MCF 10A (cell line): ENCODE measurements at places on chromosomes 11 and 22.

- no peak overlapping the region for H3K27ac ChIP-seq
- H3K4me3 ChIP-seq, result no peak overlapping the region
- H3K36me3 ChIP-seq, result no peaks in the 10 kb centered on the region
- H3K4me1 ChIP-seq, result no peaks in the 10 kb centered on the region
- no peaks in the 10 kb centered on the region for H3K27me3 ChIP-seq
Measured at GRCh38 chr11:115699733-115700132, 195.5 kb upstream of the CADM1 start.

DNA sequence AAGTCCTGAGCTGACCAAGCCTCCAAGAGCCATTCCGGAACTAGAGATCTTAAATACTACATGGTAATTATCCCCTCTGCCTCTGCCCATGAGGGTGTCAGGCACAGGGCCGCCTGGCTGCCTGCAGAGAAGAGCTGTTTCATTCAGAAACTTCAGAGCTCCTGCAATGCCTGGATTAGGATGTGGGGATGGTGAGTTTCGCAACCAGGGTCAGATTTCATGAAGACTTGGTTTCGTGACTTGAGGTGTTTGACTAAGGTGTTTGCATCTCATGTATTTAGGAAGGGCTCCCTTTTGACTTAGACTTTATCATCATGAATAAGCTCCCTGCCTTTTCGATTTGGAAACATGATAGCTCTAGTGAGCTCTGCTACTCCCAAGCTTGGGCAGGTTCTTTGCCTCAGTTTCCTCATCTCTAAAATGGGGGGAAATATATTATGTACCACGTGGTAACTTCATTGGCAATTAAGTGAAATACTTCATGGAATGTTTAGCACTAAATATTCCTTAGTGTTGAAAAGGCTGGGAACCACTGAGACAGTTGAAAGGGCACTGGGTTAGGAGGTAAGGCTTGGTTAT lies 9.1 kb downstream of the TIMP3 start:
- H3K36me3 ChIP-seq, result peaks cover 4% of the 10 kb centered on the region
- no peak overlapping the region for H3K27ac ChIP-seq
- no peaks in the 10 kb centered on the region for H3K27me3 ChIP-seq
- DNase-seq, result peak; percentile 85

DNA sequence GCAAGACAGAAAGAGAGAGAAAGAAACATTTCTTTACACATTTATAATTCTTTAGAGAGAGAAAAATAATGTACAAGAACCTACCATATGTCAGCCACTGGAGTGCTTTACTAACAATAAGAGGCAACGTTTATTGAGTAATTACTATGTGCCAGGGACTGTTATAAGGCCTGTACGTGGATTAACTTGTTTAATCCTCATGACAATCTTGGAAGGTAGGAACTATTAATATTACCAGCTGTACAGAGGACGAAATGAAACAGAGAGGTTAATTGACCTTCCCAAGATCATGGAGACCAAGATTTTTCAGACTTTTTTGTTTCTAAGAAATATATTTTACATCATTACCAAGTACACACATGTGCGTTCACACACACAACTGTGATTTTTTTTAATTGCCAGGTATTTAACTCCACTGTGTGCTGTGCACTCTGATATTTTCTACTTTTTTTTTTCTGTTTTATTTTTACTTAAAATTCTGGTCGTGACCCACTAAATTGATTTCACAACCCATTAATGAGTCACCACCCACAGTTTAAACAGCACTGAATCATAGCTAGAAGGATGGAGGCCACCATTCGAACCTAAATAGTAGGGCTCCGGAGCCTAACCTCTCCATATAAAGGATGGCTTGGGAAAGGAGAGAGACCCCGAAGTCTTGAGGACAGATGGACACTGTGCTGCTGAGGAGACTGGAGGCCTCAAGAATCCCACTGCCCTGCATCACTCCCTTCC lies 21.4 kb downstream of the CREB3L1 start:
- H3K4me1 ChIP-seq, result peaks cover 10% of the 10 kb centered on the region
- DNase-seq, result peak; percentile 84
- no peaks in the 10 kb centered on the region for H3K36me3 ChIP-seq
- H3K4me3 ChIP-seq, result no peak overlapping the region

GRCh38 chr11:30579415-30580175 lies 6.6 kb downstream of the MPPED2 start:
- no peak for DNase-seq
- no peak overlapping the region for H3K27ac ChIP-seq
- no peaks in the 10 kb centered on the region for H3K4me1 ChIP-seq
- H3K4me3 ChIP-seq, result no peak overlapping the region
- H3K27me3 ChIP-seq, result peaks cover 95% of the 10 kb centered on the region

GRCh38 chr11:115168686-115169085 lies 335.5 kb downstream of the CADM1 start:
- H3K36me3 ChIP-seq, result no peaks in the 10 kb centered on the region
- H3K27ac ChIP-seq, result no peak overlapping the region
- no peaks in the 10 kb centered on the region for H3K27me3 ChIP-seq
- peaks cover 18% of the 10 kb centered on the region for H3K4me1 ChIP-seq

GRCh38 chr11:4881860-4882500 lies at the start of gene OR51T1:
Gene OR51T1 (plus strand): TSS chr11:4881900. CDS start chr11:4881900, 0 bp downstream.
- no peak within 1 kb of the TSS for H3K4me3 ChIP-seq
- H3K36me3 ChIP-seq, result no peaks in the 10 kb centered on the region
- H3K27me3 ChIP-seq, result peaks cover 46% of the 10 kb centered on the region
- H3K27ac ChIP-seq, result no peak within 1 kb of the TSS
- no peaks in the 10 kb centered on the region for H3K4me1 ChIP-seq

- H3K4me3 ChIP-seq, result no peak overlapping the region
- no peaks in the 10 kb centered on the region for H3K4me1 ChIP-seq
- no peak overlapping the region for H3K27ac ChIP-seq
Measured at GRCh38 chr11:38256436-38256835, 1658.4 kb upstream of the RAG2 start.

DNA sequence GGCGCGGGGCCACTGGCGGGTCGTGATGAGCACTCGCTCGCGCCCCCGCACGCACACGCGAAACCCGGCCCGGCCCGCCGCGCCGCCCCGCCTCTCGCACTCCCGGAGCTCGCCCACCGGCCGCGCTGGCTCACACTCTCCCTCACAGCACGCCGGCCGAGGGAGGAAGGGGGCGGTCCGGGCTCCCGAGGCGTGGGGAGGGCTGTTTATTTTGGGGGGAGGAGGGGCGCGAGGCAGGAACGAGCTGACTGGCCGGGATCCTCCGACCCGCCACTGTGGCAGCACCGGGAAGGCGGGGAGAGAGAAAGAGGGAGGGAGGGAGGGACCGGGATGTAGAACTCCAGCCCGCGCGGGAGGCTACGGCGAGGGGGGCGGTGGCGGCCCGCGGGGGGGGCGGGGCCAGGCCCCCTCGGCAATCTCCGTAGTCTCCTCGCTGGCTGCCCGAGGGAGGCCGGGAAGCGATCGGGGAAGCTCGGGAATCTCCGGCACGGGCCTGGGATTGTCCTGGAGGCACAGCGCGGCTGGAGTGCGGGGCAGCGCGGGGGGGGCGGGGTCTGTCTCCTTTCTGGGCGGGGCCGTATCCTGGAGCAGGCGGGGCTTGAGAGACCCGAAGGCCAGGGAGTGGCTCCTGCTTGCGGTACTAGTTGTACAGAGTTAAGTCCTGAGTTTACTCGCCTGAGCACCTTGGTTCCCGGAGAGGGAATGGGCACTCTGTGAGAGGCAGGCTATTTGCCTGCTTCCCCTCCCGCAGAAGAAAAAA lies at the start of gene RBFOX2:
Gene RBFOX2 (minus strand): TSS at position 179 of the 760 bp plus-strand sequence. CDS start 399 bp downstream, outside the sequence.
- peak within 1 kb of the TSS; percentile 83 for H3K4me3 ChIP-seq
- no peaks in the 10 kb centered on the region for H3K27me3 ChIP-seq
- DNase-seq, result peak; percentile 96
- H3K27ac ChIP-seq, result peak within 1 kb of the TSS; percentile 84
- H3K36me3 ChIP-seq, result no peaks in the 10 kb centered on the region
- peaks cover 29% of the 10 kb centered on the region for H3K4me1 ChIP-seq

GRCh38 chr11:119368121-119369034 lies 13.1 kb downstream of the USP2 start:
- no peaks in the 10 kb centered on the region for H3K27me3 ChIP-seq
- peaks cover 4% of the 10 kb centered on the region for H3K36me3 ChIP-seq
- peaks cover 72% of the 10 kb centered on the region for H3K4me1 ChIP-seq
- peak overlapping the region; percentile 54 for H3K4me3 ChIP-seq

DNA sequence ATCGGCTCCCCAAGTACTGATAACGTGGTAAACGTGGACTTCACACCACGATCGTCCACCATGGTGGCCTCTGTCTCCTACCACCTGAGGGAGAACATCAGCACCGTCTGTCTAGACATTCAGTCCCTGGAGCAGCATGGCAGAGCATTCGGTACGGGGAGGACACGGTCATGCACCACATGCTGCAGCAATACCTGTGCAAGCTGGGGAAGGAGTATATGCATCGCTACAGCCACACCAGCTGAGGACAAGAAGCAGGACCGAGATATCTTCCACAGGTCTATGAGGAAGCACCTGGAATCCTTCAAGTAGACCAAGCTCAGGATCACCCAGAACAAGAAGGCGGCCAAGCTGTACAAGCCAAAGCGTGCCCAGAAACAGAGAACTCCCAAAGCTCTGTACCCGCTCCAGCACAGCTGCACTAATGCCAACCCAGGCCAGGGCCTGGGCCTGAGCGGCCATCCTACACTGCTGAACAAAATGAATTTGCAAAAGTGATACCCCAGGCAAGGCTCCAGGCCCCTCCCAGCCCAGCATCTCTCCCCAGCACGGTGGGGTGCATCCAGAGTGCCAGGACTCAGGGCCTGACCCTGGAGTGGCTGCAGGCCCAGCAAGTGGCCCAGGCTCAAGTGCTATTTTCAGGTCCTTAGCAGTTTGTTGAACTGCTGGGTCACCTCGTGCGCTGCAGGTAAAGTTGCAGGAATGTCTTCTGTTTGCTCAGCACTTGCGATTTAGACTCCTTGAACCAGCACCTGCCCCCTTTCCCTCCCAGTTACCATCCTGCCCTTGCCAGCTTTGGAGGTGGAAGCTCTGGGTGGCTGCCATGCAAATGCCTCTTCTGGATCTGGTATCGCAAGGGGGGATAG lies 119.3 kb upstream of the SERPIND1 start:
- no peak overlapping the region for H3K4me3 ChIP-seq
- H3K4me1 ChIP-seq, result no peaks in the 10 kb centered on the region
- H3K36me3 ChIP-seq, result no peaks in the 10 kb centered on the region
- no peak for DNase-seq
